ENCODE measurements at places on chromosomes 6 and 20.

DNA sequence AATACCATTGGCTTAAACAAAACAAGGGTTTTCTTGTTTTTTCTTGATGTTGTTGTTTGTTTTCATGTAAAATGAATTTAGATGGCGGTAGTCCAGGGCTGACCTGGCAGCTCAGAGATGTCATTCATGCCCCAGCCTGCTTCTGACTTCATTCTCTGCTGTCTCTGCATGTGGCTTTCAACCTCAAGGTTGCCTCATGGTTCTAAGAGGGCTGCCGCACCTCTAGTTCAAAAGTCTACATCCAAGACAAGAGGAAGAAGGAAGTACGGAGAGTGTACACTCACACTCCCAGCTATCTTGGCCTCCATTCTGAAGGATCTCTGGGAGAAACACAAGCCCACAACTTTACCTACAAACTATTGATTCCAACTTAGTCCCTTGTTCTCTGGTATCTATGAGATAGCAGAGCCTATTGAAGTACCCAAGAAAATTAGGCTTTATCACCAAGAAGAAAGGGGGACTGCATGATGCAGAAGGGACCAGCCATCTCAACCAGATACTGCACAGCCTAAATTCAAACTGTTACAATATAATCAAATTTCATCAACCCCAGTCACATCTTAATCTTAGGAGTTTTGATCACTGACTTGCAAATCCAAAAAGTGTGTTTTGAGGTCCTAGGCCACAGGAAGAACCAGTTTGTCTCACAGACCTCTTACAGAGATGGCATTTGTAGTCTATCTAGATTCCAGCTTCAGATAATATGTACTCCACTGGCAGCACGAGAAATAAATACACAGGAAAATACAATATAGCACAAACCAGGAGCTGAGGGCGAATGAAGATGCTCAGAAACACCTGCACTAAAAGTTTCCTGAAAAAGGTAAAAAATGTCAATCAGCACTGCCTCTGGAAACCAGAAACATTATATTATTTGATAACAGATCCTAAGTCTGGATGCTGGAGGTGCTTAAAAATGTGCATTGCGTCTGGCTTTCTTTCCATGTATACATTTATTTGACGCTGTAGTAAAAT is 866 bp upstream of the BTN3A3 start:
- no peak for DNase-seq

- no peak for DNase-seq
Measured at GRCh38 chr6:168915242-168915641, 338.4 kb downstream of the THBS2 start.

- no peak for DNase-seq
Measured at GRCh38 chr20:31698803-31699718, 23.6 kb downstream of the BCL2L1 start.

GRCh38 chr6:170166511-170167122 is 124.3 kb downstream of the DLL1 start:
- DNase-seq, result no peak

DNA sequence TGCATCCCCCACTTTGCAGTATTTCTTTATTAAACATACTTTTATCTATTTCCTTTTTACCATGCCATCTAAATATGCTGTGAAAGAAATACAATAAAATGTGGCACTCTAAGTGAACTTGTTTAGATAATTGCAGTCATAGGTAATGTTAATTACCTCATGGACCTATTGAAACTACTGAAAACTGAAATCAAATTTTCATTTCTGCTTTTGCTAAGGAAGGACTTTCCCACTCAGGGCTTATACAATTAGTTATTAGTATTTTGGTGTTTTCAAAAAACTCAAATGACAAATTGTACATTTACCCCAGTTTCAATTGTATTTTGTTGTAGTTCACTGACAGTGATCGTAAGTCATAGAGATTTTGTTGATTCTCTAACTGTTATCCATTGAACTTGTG is 88.4 kb downstream of the ID4 start:
- no peak for DNase-seq

- no peak for DNase-seq
Measured at GRCh38 chr6:35177596-35177995, 36.2 kb upstream of the SCUBE3 start.

DNA sequence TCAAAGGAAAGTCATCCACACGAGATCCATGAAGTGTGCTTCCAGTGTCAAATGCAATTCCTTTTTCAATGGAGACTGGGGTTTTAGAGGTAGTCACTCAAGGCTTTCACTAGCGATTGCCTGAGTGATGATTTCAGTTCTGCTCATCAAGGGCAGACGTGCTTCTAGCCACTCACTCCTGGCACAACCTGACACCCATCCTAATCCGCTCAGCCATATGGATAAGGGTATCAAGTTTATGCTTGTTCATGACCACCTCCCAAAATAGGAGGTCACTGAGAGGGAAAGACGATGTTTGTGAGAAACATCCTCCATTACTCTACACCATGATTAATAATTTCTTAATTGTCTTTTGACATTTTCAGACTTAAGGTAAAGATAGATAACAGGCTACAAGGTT is 91.3 kb upstream of the HEY2 start:
- DNase-seq, result no peak

GRCh38 chr6:340186-340955 is 48.1 kb downstream of the DUSP22 start:
- no peak for DNase-seq
